ENCODE measurements at places on chromosomes 16 and 17.

GRCh38 chr16:1559446-1559975, 26.0 kb downstream of the TMEM204 start:
- DNase-seq = no peak

GRCh38 chr17:71976011-71976649, 144.7 kb upstream of the SOX9 start:
- DNase-seq = no peak

GRCh38 chr16:69662901-69663300, 63.5 kb downstream of the NQO1 start:
- DNase-seq = no peak

- DNase-seq = no peak
Measured at GRCh38 chr17:80805032-80805751, 186.4 kb upstream of the CHMP6 start.

DNA sequence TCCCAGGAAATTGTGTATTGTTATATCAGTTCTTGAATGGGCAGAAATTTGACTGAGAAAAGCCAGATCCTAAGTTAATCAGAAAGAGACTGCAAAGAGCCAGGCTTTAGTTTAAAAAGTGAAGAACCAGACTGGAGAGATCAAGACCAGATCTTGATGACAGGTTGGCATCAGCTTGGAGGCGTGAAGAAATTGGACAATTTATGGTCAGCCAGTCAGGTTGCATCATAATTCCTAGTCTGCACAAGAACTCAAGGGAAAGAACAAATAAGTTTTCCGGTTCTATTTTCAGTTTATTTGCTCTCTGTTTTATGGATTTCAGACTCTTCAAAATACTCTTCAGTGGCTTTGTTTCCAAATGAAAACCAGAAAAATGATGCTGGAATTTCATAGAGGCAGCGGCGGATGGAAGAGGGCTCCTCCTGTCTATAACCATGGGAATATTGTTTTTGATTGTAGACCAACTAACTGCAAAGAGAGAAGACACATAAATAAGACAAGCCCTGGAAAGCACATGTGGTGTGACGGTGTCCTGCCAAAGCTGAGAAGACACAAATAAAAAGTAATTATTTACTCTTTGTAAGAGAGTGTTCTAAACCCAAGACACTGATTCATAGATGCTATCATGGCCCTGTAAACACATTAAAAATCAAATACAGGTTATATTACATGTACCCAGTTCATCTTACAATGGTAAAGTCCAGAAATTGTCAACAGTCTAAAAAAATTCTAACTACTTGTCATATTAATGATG, 91.7 kb downstream of the PCTP start:
- DNase-seq = no peak

- no peak for DNase-seq
Measured at GRCh38 chr16:66144641-66145040, 221.8 kb upstream of the CDH5 start.

DNA sequence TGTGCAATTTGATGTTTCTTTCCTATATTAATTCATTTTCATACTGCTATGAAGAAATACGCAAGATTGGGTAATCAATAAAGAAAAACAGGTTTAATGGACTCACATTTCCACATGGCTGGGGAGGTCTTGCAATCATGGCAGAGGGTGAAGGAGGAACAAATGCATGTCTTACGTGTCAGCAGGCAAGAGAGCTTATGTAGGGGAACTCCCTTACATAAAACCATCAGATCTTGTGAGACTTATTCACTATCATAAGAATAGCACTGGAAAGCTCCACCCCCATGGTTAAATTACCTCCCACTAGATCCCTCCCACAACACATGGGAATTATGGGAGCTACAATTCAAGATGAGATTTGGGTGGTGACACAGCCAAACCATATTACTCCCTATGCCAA, 418.9 kb upstream of the MAF start:
- no peak for DNase-seq

DNA sequence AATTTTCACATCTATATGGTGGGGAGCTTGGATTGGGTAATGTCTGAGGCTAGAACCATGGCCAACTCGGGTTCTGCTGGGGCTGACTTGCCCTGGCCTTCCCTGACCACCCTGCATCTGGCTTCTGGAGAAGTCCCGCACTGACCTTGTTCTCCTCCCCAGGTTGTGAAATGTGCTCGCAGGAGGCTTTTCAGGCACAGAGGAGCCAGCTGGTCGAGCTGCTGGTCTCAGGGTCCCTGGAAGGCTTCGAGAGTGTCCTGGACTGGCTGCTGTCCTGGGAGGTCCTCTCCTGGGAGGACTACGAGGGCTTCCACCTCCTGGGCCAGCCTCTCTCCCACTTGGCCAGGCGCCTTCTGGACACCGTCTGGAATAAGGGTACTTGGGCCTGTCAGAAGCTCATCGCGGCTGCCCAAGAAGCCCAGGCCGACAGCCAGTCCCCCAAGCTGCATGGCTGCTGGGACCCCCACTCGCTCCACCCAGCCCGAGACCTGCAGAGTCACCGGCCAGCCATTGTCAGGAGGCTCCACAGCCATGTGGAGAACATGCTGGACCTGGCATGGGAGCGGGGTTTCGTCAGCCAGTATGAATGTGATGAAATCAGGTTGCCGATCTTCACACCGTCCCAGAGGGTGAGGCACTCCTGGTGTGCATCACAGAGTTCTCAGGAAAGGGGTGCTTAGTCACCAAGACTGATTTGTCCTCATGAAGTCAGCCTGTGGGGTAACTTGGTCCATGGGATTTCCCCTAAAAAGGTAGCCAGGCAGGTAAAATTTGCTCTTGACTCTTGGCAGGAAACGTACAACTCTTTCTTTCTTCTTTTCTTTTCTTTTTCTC, 6.1 kb downstream of the NOD2 start:
- no peak for DNase-seq

DNA sequence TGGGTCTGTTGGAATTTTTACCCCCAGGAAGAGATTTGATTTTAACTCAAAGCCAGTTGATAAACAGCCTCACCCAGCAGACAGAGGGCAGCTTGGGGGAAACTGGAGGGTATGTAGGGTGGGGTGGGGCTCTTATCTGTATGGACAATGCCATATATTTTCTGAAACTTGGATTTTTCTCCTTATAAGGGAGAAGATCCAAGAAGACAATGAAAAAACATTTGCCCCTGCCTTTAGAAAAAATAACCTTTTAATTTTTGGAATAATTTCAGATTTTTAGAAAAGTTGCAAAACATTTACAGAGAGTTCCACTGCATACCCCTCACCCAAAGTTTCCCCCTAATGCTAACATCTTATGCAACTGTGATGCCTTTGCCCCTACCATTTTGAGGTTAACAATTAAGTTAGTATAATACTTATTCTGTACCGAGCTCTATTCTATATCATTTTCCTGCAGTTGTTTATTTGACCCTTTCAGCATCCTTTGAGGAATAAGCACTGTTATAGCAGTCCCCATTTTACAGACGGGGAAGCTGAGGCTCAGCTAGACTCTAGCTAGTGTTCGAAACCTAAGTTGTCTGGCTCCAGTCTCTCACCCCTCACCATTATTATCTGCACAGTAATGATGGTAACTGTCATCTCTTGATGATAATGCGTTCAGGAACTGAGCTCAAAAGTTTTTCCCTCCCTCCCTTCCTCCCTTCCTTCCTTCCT, 66.4 kb downstream of the PRKCB start:
- DNase-seq = no peak

- DNase-seq = no peak
Measured at GRCh38 chr17:33686171-33686570, 393.1 kb upstream of the ASIC2 start.

DNA sequence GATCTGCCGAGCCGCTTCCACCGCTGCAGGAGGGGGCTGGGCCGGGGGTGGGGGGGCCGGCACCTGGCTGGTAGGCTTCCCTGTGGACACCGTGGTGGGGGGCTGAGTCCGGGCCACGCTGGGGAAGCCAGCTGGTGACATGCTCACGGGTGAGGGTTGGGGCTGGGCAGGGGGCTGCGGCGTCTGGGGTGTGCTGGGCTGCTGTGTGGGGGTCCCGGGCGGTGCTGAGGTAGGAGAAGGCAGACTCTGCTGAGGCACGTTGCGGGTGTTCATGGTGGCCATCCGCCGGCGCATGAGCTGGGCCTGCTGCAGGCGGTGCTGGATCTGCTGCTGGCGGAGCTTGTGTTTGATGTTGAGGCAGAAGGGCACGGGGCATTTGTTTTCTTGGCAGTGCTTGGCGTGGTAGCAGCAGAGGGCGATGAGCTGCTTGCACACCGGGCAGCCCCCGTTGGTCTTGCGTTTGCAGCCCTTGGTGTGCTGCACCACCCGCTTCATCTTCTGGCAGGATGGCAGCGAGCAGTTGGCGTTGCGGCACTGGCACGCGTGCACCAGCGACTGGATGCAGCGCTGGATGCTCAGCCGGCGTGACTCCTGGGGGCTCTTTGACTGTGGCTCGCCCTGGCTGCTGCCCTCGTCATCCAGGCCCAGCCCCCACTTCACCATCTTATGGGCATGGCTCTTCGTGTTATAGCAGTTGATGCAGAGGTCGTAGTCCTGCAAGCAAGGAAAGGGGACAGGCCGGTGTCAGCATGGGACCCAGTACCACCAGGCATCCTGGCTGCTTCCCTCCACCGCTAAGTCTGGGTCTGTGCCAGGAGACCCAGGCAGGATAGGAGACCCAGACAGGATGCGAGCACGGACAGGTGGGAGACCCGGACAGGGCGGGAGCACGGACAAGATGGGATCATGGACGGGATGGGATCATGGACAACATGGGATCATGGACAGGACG, 12.1 kb upstream of the TRAP1 start:
- DNase-seq = no peak

GRCh38 chr17:66541461-66542128, 239.2 kb downstream of the PRKCA start:
- no peak for DNase-seq

DNA sequence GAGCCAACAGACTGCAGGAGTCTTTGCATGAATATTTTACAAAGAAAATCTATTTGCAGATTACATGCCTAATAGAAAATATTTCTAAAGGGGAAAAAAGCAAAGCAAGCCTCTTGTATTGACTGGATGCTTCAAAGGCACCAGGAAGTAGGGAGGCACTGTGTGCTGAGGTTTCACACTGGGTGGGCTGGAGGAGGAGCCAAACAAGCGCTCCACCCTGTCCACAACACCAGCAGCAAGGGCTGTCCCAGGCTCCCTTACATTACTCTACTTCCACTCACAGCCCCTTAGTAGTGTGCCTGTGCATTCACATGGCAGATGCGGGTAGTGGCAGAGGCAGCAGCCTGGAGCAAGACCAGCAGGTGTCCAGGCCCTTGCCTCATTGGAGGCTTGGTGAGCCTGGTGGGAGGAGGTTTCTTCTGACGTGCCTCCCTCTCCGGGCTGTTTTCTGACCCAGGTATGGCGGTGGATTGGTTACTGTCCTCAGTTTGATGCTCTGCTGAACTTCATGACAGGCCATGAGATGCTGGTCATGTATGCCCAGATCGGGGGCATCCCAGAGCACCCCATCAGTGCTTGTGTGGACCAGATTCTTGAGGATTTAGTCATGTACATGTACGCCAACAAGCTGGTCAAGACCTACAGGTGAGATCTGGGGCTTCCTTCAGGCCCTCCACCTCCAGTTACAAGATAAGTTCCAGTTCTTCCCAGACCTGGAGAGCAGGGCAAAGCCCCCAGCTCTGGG, 7.0 kb upstream of the CCNF start:
- DNase-seq = no peak

DNA sequence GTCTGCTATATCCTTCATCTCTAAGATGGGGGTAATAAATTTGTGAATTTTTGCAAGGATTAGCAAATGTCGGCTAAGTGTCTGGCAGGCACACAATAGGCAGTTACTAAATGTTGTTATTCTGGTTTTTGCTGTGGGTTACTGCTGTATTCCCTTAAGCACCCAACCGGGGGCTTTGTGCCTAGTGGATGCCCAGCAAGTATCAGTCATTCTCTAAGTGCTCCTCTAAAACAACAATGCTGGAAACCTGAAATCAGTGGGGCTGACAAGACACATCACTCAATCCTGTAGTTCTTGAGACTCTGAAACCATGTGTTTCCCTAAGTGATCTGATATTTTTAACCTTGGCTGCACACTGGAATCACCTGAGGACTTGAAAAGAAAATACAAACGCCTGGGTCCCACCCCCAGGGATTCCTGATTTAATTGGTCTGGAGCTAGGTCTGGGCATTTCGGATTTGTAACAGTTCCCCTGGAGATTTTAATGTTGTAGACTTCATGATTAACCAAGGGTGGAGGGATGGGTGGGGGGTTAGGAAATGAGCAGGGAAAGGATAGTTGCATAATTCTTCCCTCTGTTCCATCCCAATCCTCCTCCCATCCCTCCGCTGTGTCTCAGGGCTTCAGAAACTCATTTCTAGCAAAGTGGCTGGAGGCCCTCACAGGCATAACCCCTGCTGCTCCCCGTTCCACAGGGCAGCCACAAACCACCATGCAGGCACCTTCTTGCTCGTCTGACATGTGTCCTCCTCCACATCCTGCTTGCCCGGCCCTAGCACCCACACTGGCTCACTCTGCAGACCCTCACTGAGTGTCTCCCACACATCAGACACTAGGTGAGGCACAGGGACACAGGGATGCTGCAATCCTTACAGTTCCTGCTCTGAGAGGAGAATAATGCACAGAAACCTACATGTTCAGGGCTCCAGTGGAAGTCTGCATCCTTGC, 61.7 kb upstream of the LYRM9 start:
- no peak for DNase-seq

GRCh38 chr16:24771779-24772157, 42.3 kb downstream of the TNRC6A start:
- no peak for DNase-seq

DNA sequence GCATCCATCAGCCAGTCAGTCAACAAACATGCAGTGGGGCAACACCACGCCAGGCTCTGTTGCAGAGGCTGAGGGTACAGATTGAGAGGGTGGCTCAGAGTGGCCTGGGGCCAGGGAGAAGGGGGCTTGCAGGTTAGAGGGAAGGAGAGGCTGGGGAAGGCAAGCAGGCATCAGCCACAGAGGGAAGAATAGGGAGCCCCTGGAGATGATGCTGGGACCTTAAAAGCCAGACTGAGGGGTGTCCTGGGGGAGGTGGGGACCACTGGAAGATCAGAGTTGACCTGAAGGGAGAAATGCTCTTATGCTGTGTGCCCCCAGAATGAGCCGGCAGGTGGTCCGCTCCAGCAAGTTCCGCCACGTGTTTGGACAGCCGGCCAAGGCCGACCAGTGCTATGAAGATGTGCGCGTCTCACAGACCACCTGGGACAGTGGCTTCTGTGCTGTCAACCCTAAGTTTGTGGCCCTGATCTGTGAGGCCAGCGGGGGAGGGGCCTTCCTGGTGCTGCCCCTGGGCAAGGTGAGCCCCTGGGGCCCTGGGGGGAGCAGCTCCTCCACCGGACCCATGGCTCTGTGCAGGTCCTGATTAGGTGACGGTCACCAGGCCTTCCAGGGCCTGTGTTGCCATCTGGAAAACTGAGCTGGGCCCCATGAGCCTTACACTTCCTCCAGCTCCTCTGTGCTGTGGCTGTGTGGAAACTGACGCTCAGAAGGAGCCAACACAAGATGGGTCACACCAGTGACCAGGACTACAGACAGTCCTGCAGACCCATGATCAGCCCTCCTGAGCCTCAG, 1.7 kb downstream of the CORO1A start:
- DNase-seq = no peak

- no peak for DNase-seq
Measured at GRCh38 chr17:28125526-28126378, 83.3 kb downstream of the NLK start.

- no peak for DNase-seq
Measured at GRCh38 chr16:67258161-67258835, 9.5 kb downstream of the SLC9A5 start.
